Left renal cortex interstitium (tissue), 4 donors: ENCODE measurements at places on chromosomes 13 and 19. TPM values are rescaled to one million over a fixed set of nuclear protein-coding genes. Genes with fewer than 3 reads are reported as not detected.
A peak's percentile ranks its signal among the peaks of the same experiment; 100 is the strongest.

DNA sequence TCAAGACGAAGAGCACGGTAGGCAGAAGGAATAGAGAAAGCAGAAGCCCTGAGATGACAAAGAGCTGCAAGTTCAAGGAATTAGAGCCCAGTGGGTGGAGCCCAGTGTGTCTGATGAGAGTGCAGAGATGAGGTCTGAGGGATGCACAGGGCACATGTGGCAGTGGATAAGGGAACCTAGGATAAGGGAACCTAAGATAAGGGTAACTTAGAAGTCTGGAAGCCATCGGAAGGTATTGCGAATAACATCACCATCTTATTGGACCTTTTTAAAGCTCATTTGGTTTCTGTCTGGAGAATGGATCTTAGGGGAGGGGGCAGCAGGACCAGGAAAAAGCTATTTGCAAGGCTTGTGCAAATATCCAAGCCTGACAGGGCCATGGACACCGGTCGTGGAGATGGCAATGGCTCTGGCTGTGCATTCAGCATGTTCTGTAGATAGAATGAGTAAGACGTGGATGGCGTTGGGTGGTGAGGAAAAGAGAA lies 1.3 kb downstream of the FPR3 start:
- no peak for DNase-seq

GRCh38 chr19:3618144-3618810 lies 8.3 kb downstream of the CACTIN start:
- no peak for DNase-seq

DNA sequence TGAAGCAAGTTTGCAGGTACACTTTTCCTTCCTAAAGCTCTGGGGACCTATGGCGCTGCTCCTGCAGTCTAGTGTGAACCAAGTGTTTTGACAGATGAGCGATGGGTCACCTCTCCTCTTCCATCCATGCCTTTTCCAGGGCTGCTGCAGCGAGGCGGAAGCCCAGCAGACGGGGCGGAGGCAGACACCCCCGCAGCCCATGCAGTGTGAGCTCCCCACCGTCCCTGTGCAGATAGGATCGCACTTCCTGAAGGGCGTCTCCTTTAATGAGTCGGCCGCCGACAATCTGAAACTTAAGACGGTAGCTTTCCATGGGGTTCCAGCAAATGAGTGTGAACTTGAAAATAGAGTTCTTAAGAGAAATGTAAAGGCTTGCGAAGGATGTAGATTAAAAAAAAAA lies 37.1 kb upstream of the GPI start:
- DNase-seq, result peak; percentile 28

DNA sequence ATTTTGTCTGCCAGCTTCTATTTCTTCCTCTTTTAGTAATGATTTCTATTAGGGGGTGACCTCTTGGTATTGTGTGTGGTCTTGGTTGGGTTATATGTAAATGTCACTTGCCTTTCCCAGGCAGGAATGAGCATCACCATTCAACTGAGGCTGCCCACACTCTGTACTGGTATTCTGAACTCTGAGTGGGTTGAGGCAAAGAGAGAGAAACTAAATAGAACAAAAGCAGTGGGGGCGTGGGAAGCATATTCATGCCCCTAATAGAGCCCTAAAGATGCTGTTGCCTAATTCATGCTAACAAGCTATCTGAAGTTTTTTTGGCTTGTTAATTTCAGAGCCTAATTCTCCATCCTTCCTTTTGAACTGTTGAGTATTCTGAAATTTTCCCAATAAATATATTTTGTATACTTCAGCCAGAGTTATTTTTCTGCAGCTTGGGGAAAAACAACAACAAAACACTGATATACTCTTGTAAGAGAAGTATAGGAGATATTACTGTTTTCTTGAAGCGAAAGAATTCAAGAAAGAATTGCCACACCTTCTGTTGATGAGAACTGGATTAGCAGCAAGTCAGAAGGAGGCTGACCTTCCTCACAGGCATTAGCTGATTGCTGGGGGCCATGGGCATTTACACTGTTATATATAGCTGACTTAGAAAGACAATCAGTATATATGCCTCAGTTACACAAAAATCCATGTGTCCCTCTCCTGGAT lies 315.8 kb upstream of the KLF12 start:
- no peak for DNase-seq

DNA sequence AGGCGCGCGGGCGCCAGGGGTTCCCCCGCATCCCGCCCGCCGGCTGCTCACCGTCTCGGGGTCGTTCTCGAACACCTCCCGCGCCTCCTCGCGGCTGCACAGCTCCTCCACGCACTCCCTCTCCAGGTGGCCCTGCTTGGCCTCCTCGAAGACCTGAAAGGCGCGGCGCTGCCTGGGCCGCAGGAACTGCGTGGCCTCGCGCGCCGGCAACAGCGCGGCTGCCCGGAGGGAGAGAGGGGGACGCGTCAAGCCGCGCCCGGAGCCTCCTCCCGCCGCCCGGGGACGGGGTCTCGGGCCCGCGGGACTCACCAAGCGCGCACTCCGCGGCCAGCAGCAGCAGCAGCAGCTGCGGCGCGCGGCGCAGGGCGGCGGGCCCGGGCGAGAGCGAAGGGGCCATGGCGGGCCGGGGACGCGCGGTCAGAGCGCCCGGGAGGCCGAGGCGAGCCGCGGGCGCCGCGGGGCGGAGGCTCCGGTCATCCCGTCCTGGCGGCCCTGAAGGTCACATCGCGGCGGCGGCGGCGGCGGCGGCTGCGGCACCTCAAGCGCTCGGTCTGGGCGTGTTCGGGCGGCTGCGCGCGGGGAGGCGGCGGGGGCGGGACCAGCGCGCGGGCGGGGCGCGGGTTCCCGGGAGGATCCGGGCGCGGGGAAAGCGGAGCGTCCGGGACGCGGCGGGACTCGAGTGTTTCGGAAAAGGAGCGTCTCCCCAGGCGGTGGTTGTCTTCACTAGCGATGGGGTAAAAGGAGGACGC lies at the start of gene GAS6:
Gene GAS6, minus strand, starts transcription at position 553 of the 749 bp plus-strand sequence. Its CDS starts 156 bp downstream, at position 397.
- DNase-seq, result no peak

- no peak for DNase-seq
Measured at GRCh38 chr13:39485314-39485700, 117.7 kb downstream of the LHFPL6 start.

- no peak for DNase-seq
Measured at GRCh38 chr19:42285541-42285941, 16.4 kb upstream of the PRR19 start.

- no peak for DNase-seq
Measured at GRCh38 chr13:50529154-50529882, 314.2 kb downstream of the DLEU7 start.

GRCh38 chr13:78770601-78771000 lies 111.6 kb upstream of the OBI1 start:
- no peak for DNase-seq

- no peak for DNase-seq
Measured at GRCh38 chr19:17125062-17125727, 49.6 kb downstream of the MYO9B start.

DNA sequence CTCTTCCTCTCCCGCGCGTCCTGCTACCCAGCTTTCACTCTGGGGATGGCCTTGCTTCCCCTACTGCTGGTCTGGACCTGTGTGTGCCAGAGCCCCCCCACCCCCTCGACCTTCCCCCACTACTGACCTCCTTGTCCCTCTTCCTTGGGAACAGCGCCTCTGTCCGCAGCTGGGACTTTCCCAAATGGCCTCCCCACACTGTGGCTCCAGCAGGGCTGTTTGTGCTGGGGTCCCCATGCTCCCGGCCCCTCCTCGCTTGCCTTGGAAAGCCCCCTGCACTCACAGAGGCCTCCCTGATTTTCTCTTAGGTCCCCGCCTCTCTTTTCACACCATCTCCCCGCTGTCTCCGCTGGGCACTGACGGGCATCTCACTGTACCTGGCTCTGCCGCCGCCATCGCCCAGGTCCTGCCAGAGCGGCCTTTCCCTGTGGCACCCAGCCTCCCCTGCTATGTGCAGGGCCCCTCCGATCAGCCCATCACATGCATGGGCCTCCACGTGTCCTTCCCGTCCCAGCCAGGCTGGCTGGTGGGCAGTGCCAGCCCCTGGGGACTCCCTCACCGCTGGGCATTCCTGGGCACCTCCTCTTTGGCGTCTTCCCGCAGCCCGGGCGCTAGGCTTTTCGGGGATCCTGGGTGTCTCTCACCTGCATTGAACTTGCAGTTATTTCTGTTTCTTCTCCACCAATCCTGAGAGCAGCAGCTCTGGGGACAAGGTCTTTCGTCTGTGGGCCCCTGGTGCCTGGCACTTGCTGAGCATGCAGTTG lies 118.7 kb downstream of the ATP11A start:
- DNase-seq, result no peak

DNA sequence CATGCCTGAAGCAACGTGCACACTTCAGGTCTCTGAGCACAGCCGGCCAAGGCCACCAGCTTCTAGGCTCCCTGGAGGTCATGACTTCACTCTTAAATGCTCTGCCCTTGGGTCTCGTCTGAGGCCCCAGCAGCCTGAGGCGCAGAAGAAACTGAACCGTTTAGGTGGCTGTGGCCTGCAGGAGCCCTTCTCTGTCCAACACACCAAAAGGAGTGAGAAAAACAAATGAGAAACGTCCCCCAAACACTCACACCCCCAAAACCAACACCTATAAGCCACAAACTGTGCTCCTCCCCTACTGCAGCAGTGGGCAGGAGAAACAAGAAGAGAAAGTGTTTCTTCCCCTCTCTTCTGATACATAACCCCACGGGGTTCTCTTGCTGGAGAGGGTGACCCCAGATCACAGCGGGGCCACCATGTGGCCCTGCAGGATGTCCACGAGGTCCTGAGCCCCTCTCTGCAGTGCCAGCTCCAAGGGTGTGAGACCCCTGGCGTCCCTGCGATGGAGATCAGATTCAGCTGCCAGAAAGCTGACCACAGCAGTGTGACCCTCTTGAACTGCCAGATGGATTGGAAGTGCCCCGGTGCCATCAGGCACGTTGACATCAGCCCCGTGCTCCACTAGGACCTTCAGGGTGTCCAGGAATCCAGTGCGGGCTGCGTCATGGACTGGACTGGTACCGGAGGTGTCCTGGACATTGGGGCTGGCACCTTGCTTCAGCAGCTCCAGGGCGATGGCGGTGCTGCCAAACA lies 1.0 kb upstream of the KRI1 start:
- DNase-seq, result no peak

DNA sequence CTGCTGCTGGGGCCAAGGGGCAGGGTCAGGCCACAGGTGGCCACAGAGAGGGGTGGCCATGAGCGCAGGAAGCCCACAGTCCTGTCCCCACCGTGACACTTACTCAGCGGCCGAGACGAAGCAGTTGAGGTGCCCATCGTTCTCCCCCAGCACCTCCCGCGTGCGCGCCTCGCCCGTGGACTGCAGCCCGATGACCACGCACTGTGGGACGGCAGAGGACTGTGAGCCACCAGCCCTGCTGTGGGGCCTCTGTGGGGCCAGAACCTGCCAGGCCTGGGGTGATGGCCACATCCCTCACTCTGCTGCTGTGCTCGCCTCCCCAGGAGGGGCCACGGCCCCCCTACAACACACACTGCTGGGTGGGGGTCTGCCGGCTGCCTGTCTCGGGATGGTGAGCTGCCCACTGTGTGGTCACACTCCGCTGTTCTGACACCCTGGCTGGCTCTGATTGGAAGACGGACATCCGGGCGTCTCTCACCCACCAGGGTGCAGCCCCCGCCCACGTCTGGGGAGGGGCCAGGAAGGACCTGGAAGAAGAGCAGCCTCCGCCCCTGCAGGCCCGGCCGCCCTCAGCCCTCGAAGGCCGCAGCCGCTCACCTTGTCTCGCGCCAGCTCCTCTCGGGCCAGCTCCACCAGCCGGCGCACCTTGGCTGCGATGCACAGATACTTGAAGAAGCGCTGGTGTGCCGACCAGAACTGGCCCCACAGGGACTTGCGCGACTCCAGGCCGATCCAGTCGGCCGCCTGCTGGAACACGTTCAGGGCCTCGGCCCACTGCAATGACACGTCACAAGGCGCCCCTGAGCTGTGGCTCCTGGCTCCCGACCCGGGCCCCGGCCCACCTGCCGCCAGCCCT lies 13.2 kb downstream of the GPX4 start:
- no peak for DNase-seq

GRCh38 chr13:40776681-40777165 lies 5.7 kb upstream of the MRPS31 start:
- no peak for DNase-seq

DNA sequence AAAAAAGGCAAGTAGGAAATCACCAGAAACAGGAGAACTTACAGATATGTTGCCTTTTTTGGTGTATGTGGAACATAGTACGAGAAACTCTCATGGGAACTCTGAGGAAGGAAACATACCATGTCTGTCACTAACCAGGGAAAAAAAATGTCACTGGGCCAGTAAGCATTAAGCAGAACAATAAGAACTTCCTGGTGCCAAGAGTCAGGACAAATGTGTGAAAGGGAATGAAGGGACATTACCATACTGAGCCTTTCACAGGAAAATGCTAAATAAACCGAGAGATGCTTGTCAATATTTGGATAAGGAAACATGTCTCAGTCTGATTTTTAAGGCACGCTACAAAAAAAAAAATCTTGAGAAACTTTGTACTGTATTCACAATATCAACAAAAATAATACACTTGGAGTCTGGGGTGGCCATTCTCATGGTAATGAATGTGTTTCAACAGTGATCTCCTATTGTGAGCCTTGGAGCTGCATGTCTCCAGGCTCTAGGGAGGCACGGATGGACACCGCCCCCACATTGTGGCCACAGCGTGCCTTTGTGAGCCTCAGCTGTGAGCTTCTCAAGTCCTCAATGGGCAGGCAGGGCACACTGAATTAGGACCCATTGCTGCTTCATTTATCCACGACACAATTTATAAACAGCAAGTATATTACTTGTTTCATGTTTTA lies 113.0 kb upstream of the ARGLU1 start:
- DNase-seq, result no peak

- no peak for DNase-seq
Measured at GRCh38 chr13:87884884-87885283, 213.7 kb downstream of the SLITRK5 start.

DNA sequence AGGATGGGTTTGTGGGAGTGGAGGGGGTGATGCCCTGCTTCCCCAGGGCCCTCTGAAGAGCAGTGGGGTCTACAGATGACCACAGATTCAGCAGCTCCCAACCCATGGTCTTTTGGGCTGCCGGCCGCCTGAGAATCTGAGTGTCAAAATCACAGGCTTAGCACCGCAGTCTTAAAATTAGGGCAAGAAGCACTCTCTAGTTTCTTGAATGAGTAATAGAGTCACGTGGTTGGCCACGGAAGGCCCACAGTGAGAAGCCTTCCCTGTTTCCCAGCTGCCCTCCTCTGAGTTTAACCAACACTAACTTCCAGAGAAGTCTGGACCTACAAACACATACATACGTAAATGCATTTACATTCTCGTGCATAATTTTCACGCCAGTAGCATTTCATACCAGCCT lies 5.2 kb downstream of the PRMT1 start:
- DNase-seq, result no peak

- no peak for DNase-seq
Measured at GRCh38 chr13:44857736-44858135, 131.5 kb downstream of the NUFIP1 start.

KANK2 gene
- 128 TPM for polyA plus RNA-seq

IFNL1 gene
- polyA plus RNA-seq, result not detected

RGS9BP gene
- 0.33 TPM for polyA plus RNA-seq

FFAR2 gene
- polyA plus RNA-seq, result 0.33 TPM

CLEC11A gene
- polyA plus RNA-seq, result 30.0 TPM

LRP3 gene
- polyA plus RNA-seq, result 33.8 TPM

SYT5 gene
- 0.07 TPM for polyA plus RNA-seq

PEG3 gene
- 95.4 TPM for polyA plus RNA-seq

ZNF560 gene
- 0.78 TPM for polyA plus RNA-seq

ZNF730 gene
- polyA plus RNA-seq, result 8.7 TPM
